ENCODE measurements at places on chromosomes 6 and 20. TPM values are rescaled to one million over a fixed set of nuclear protein-coding genes. Genes with fewer than 3 reads are reported as not detected.

SLC22A16 gene
- total RNA-seq, result not detected

SIRPB1 gene
- 3.6 TPM for total RNA-seq

ARFGEF3 gene
- total RNA-seq, result 0.05 TPM

RALGAPB gene
- 36.7 TPM for total RNA-seq

DNA sequence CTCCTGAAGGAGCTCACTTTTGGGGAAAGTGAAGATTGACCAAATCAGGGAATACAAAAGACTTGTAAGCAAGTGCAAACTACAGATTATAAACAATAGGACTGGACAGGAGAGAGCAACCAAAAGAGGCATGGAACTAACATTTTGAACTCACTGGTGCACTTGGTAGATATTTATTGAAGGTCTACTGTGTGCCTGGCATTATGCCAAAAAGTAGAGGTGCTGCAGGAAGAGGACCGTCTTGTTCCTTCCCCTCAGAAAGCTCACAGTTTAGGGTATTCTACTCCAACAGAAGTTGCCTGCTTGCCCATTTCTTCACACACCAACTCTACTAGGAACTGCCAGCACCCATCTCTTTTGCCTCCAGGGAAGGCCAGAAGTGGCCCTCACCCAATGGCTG is 10.0 kb upstream of the TSHZ2 start:
- H3K4me3 ChIP-seq, result no peak overlapping the region
- DNase-seq, result no peak
- H3K27ac ChIP-seq, result no peak overlapping the region

- H3K36me3 ChIP-seq, result no peaks in the 10 kb centered on the region
- H3K4me1 ChIP-seq, result no peaks in the 10 kb centered on the region
- DNase-seq, result no peak
- no peak overlapping the region for H3K4me3 ChIP-seq
- H3K27me3 ChIP-seq, result no peaks in the 10 kb centered on the region
Measured at GRCh38 chr6:139386404-139386803, 12.0 kb upstream of the CITED2 start.

- no peak overlapping the region for H3K27ac ChIP-seq
- no peaks in the 10 kb centered on the region for H3K36me3 ChIP-seq
- no peak for DNase-seq
Measured at GRCh38 chr6:119161438-119161837, 83.0 kb upstream of the FAM184A start.

- H3K36me3 ChIP-seq, result no peaks in the 10 kb centered on the region
- H3K27ac ChIP-seq, result no peak overlapping the region
- H3K4me1 ChIP-seq, result no peaks in the 10 kb centered on the region
Measured at GRCh38 chr6:135280375-135281136, 99.4 kb downstream of the MYB start.

GRCh38 chr6:107654764-107655163 is 164.8 kb downstream of the SOBP start:
- H3K36me3 ChIP-seq, result peaks cover 6% of the 10 kb centered on the region
- H3K27ac ChIP-seq, result no peak overlapping the region
- H3K4me1 ChIP-seq, result peaks cover 49% of the 10 kb centered on the region
- peaks cover 8% of the 10 kb centered on the region for H3K27me3 ChIP-seq
- DNase-seq, result no peak
- H3K4me3 ChIP-seq, result no peak overlapping the region

- peaks cover 96% of the 10 kb centered on the region for H3K4me1 ChIP-seq
- peak overlapping the region; percentile 23 for H3K4me3 ChIP-seq
- H3K36me3 ChIP-seq, result peaks cover 31% of the 10 kb centered on the region
- DNase-seq, result peak; percentile 36
- peak overlapping the region; percentile 84 for H3K27ac ChIP-seq
Measured at GRCh38 chr6:52394251-52394666, 25.9 kb upstream of the EFHC1 start.

- peak; percentile 59 for DNase-seq
- no peak overlapping the region for H3K27ac ChIP-seq
- H3K36me3 ChIP-seq, result no peaks in the 10 kb centered on the region
- no peaks in the 10 kb centered on the region for H3K4me1 ChIP-seq
- H3K4me3 ChIP-seq, result no peak overlapping the region
- no peaks in the 10 kb centered on the region for H3K27me3 ChIP-seq
Measured at GRCh38 chr20:23668477-23668951, 20.3 kb downstream of the CST4 start.

DNA sequence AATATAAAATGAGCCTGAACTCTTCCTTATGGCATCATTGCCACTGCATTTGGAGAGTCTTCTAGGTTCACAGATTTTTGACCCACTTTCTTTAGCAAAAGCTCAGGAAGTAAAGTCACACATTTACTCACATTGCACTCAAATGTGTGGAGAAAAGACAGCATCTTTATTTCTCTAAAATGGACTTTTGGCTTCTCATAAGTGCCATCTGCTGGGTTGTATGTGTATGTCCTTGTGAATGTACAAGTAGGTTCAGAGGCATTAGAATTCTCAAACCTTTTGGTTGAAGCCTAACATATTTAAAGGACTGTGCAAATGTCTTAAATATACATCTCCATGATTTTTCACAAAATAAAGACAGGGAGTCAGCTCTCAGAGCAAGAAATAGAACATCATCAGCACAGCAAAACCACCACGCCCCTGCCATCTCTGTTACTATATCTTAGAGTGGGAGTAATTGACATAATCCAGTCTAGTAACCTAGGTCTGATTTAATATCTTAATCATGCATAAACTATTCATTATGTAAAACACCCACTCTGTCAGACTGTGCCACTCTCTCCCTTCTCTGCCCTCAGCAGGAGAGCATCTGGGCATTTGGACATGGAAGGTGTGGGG is 42.2 kb upstream of the SPTLC3 start:
- H3K4me3 ChIP-seq, result no peak overlapping the region
- H3K27me3 ChIP-seq, result no peaks in the 10 kb centered on the region
- no peak for DNase-seq
- H3K4me1 ChIP-seq, result peaks cover 18% of the 10 kb centered on the region
- H3K27ac ChIP-seq, result no peak overlapping the region

GRCh38 chr20:59611286-59611685 is 6.9 kb downstream of the PHACTR3 start:
- H3K4me1 ChIP-seq, result peaks cover 3% of the 10 kb centered on the region
- no peak overlapping the region for H3K4me3 ChIP-seq
- DNase-seq, result no peak
- no peaks in the 10 kb centered on the region for H3K36me3 ChIP-seq

DNA sequence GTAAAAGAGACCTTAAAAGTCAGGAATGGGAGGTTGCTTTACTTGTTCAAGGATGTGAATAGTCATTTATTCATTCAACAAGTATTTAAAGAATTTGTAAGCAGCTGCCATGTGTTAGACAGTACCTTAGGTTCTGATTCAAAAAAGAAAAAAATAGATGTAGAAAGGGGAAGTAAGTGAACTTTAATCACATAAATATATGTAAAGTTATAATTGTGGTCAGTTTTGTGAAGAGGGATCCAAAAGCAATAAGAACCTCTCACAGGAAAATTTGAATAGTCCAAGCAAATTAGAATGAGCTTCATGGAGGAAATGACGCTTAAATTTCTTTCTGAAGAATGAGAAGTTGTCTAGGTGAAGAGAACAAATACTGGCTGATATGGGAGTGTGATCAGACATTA is 596.1 kb upstream of the CITED2 start:
- peaks cover 2% of the 10 kb centered on the region for H3K27me3 ChIP-seq
- no peak overlapping the region for H3K27ac ChIP-seq
- no peak overlapping the region for H3K4me3 ChIP-seq
- no peaks in the 10 kb centered on the region for H3K36me3 ChIP-seq
- no peaks in the 10 kb centered on the region for H3K4me1 ChIP-seq

GRCh38 chr20:13286607-13287006 is 65.5 kb downstream of the ISM1 start:
- DNase-seq, result no peak
- H3K27me3 ChIP-seq, result no peaks in the 10 kb centered on the region
- H3K27ac ChIP-seq, result no peak overlapping the region
- H3K4me1 ChIP-seq, result no peaks in the 10 kb centered on the region
- H3K36me3 ChIP-seq, result no peaks in the 10 kb centered on the region

DNA sequence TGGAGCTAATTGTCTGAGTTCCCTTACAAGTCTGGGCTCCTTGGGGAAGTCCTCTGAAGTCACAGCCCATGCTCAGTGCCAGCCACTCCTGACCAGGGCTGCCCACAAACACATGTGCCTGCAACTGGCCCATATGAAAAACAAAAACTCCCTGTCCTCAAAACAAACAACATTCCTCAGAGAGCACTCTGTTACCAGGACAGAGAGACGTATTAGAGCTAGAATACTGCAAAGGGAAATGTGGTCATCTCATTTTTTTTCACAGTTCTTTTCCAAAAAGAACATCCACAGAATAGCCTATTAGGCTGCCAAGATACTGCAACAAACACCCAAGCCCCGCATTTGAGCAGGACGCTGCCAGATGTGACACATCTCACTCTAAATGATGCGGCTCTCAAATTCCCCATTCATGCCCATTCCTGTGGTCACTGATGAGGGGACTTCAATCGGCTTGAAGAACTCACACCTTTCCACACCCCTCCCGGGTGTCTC is 71.1 kb downstream of the SLC22A23 start:
- no peaks in the 10 kb centered on the region for H3K4me1 ChIP-seq
- no peak overlapping the region for H3K27ac ChIP-seq
- H3K36me3 ChIP-seq, result no peaks in the 10 kb centered on the region

DNA sequence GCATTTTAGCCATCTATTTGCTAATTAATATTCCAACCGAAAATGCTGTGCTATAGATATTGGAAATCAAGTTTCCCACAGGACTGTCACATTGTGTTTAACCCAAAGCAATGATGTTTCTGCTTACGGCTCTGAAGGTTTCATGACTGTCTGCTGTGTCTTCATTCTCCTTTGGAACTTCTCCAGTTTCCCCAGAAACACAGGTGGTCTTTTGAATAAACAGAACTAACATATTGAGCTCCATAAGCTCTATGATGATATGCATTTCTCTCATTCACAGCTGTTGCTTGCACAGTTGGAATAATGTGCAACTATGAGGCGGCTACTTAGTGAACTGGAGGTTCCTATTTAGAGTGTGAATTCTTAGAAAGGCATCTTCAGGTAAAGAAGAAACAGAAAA is 266.0 kb upstream of the ID4 start:
- no peak for DNase-seq
- no peak overlapping the region for H3K27ac ChIP-seq
- no peaks in the 10 kb centered on the region for H3K36me3 ChIP-seq
- no peaks in the 10 kb centered on the region for H3K27me3 ChIP-seq
- no peak overlapping the region for H3K4me3 ChIP-seq

- H3K4me3 ChIP-seq, result no peak overlapping the region
- H3K27ac ChIP-seq, result no peak overlapping the region
- no peaks in the 10 kb centered on the region for H3K27me3 ChIP-seq
- no peaks in the 10 kb centered on the region for H3K4me1 ChIP-seq
Measured at GRCh38 chr6:28291573-28291972, 10.2 kb downstream of the PGBD1 start.

DNA sequence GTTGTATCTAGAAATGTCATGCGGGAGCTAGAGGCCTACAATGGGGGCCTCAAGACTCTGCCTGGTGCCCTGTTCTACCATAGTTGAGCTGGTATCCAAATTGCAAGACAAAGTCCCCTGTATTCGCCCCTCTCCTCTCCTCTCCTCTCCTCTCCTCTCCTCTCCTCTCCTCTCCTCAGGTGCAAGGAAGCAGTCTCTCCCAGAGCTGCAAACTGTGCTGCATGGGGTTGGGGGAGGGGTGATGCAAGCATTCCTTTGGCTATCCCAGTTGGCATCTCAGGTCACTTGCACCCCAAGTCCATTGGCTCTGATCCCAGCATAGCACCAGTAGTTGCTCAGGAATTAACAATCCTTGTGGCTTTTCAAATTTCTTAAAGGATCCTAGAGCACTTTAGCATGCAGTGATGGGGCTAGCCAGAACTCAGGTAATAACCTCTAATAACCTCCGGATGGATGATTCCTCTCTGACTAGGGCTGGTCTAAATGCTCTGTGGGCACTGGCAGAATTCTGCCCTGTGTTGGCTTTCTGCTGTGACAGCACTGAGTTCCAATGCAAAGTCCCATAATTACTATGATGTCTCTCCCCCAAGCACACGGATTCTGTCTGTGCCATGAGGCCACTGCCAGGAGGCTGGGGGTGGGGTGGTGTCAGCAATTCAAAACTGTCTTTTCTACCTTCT is 35.3 kb downstream of the TAF11 start:
- H3K4me3 ChIP-seq, result no peak overlapping the region
- no peak for DNase-seq
- H3K4me1 ChIP-seq, result no peaks in the 10 kb centered on the region
- no peaks in the 10 kb centered on the region for H3K27me3 ChIP-seq
